Fibroblast of the aortic adventitia (primary cell): ENCODE measurements at places on chromosomes 2 and 18. TPM values are rescaled to one million over a fixed set of nuclear protein-coding genes. Genes with fewer than 3 reads are reported as not detected.

Gene KRTCAP3
- not detected in 2 replicates for total RNA-seq

Gene CTAGE1
- total RNA-seq, result not detected in 2 replicates

Gene GPR35
- total RNA-seq, result 0.09 and 0.25 TPM in 2 replicates

Gene RRM2
- total RNA-seq, result 3.3 and 91.4 TPM in 2 replicates

Gene LCT
- total RNA-seq, result not detected in 2 replicates

Gene ABCG8
- not detected in 2 replicates for total RNA-seq

Gene ST6GAL2
- 0.09 and 0.16 TPM in 2 replicates for total RNA-seq

Gene UGT1A4
- not detected in 2 replicates for total RNA-seq

Gene FAP
- total RNA-seq, result 150 and 228 TPM in 2 replicates

Gene POU3F3
- not detected in 2 replicates for total RNA-seq

Gene DUSP19
- total RNA-seq, result 1.6 and 4.8 TPM in 2 replicates

Gene CTIF
- 29.0 and 30.7 TPM in 2 replicates for total RNA-seq

Gene XIRP2
- 0.09 TPM in 1 of 2 replicates, not detected in the other for total RNA-seq

Gene ZNF385B
- 4.8 TPM in 1 of 2 replicates, not detected in the other for total RNA-seq

Gene TMEM247
- total RNA-seq, result not detected in 2 replicates

Gene CNRIP1
- 40.0 and 46.9 TPM in 2 replicates for total RNA-seq

Gene R3HDM1
- total RNA-seq, result 8.6 and 13.6 TPM in 2 replicates

Gene HES6
- total RNA-seq, result 1.6 and 6.6 TPM in 2 replicates

Gene BOD1L2
- not detected in 2 replicates for total RNA-seq

Gene USP40
- total RNA-seq, result 40.2 and 75.5 TPM in 2 replicates

Gene CRYBA2
- not detected in 2 replicates for total RNA-seq

Gene ZNF513
- 7.3 and 19.2 TPM in 2 replicates for total RNA-seq

Gene NGEF
- 1.1 and 17.4 TPM in 2 replicates for total RNA-seq

Gene CAVIN2
- 24.1 and 29.8 TPM in 2 replicates for total RNA-seq

Gene LIPT1
- 2.9 and 9.0 TPM in 2 replicates for total RNA-seq

Gene ACVR1
- 16.2 and 32.9 TPM in 2 replicates for total RNA-seq

Gene STAT4
- 0.54 and 0.98 TPM in 2 replicates for total RNA-seq

Gene HOXD9
- not detected in 2 replicates for total RNA-seq

Gene ANKRD44
- total RNA-seq, result 2.5 and 29.2 TPM in 2 replicates

Gene ATP8B1
- total RNA-seq, result 11.2 and 80.4 TPM in 2 replicates

Gene GALR1
- total RNA-seq, result under 0.01 TPM in 1 of 2 replicates, not detected in the other

Gene HJURP
- total RNA-seq, result 1.1 and 34.9 TPM in 2 replicates

Gene SKOR2
- not detected in 2 replicates for total RNA-seq

Gene SLC8A1
- 39.1 and 112 TPM in 2 replicates for total RNA-seq

Gene C2orf78
- total RNA-seq, result not detected in 2 replicates

Gene SIX3
- total RNA-seq, result not detected in 2 replicates

Gene CREB1
- total RNA-seq, result 28.6 and 52.4 TPM in 2 replicates

Gene RND3
- total RNA-seq, result 154 and 321 TPM in 2 replicates

Gene C2orf15
- total RNA-seq, result not detected in 2 replicates

Gene OXER1
- 0.27 TPM in 1 of 2 replicates, not detected in the other for total RNA-seq

Gene INHBB
- not detected in 2 replicates for total RNA-seq

Gene HOXD13
- total RNA-seq, result not detected in 2 replicates

Gene DOK6
- 2.1 and 3.2 TPM in 2 replicates for total RNA-seq

Gene PAX3
- total RNA-seq, result not detected in 2 replicates

Gene HOXD8
- 0.45 and 0.49 TPM in 2 replicates for total RNA-seq

Gene TYMS
- 1.1 and 25.7 TPM in 2 replicates for total RNA-seq

Gene CTNNA2
- total RNA-seq, result 0.36 TPM in 1 of 2 replicates, not detected in the other

Gene PROM2
- 0.18 and 0.33 TPM in 2 replicates for total RNA-seq

Gene SPRED2
- total RNA-seq, result 11.9 and 20.6 TPM in 2 replicates

Gene RPRM
- 0.27 TPM in 1 of 2 replicates, not detected in the other for total RNA-seq

Gene RAB6C
- not detected in 2 replicates for total RNA-seq

Gene STARD6
- not detected in 2 replicates for total RNA-seq

Gene MYL1
- not detected in 2 replicates for total RNA-seq

Gene DCDC2C
- total RNA-seq, result not detected in 2 replicates

Gene TACR1
- total RNA-seq, result 0.09 TPM in 1 of 2 replicates, not detected in the other

Gene ALPP
- total RNA-seq, result not detected in 2 replicates

Gene CMPK2
- total RNA-seq, result 1.9 and 11.0 TPM in 2 replicates

Gene RAX
- not detected in 2 replicates for total RNA-seq

Gene TUBA3E
- total RNA-seq, result not detected in 2 replicates

Gene MC2R
- total RNA-seq, result not detected in 2 replicates
